ENCODE measurements at places on chromosomes 11 and 22. TPM values are rescaled to one million over a fixed set of nuclear protein-coding genes. Genes with fewer than 3 reads are reported as not detected.

Gene GNAZ
- 1.8 TPM for total RNA-seq

Gene PNPLA5
- not detected for total RNA-seq

Gene RAB39A
- 0.53 TPM for total RNA-seq

Gene PHLDA2
- 118 TPM for total RNA-seq

Gene CALCA
- 0.35 TPM for total RNA-seq

Gene THYN1
- 20.9 TPM for total RNA-seq

Gene MN1
- total RNA-seq, result 2.6 TPM

Gene RIN1
- 35.7 TPM for total RNA-seq

Gene TMEM191B
- total RNA-seq, result 1.4 TPM

Gene ROBO4
- total RNA-seq, result not detected

Gene OR51B4
- total RNA-seq, result not detected

Gene AMOTL1
- 8.3 TPM for total RNA-seq

Gene MPZL2
- total RNA-seq, result 0.20 TPM

Gene SMIM35
- total RNA-seq, result not detected

Gene SCGB1D2
- total RNA-seq, result not detected

Gene ACP2
- 24.7 TPM for total RNA-seq

Gene FBXO3
- total RNA-seq, result 29.2 TPM

Gene FOXRED2
- 14.2 TPM for total RNA-seq

Gene CENPM
- total RNA-seq, result 37.6 TPM

Gene NXPE1
- total RNA-seq, result not detected

All from A549 treated with ZK216348 at 1 μM for 4 hours (cell line).